ENCODE measurements at places on chromosomes 6 and 20.

DNA sequence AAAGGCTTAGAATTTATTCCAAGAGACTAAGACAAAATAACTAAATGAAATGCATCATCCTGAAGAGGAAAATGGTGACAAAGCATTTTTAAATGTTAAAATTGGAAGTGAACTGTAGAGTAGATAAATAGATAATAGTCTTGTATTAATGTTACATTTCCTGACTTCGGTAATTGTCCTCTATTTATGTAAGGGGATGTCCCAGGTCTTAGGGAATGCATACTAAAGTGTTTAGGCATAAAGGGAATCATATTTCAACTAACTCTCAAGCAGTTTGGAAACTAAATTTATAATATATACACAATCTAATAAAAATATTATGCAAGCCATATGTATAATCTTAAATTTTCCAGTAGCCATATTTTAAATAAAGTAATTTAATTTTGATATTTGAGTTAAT, 159.3 kb downstream of the WDR27 start:
- DNase-seq, result no peak

GRCh38 chr6:119077391-119077642, 1.1 kb downstream of the FAM184A start:
- DNase-seq, result no peak

GRCh38 chr20:17843246-17844132, 125.1 kb downstream of the SNX5 start:
- peak; percentile 92 for DNase-seq

DNA sequence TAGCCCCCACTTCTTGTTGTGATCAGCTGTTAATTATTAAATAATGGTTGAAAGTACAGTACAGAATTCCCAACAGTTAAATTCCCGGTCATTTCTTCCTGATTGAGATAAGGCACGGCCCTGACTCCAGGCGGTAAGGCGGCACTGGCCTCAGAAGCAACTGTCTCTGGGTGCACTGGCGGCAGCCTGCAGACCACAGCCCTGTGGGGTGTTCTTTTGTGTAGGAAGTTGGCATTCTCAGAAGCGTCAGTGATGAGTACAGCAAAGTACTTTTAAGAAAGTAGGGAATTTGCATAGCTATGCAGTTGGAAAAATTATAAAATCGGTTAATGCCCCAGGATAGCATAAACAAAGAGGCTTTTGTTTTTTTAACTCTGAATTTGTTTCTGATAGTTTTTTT, 50.5 kb downstream of the SAMD5 start:
- no peak for DNase-seq

- DNase-seq, result peak; percentile 78
Measured at GRCh38 chr6:119426619-119427018, 77.1 kb upstream of the MAN1A1 start.

DNA sequence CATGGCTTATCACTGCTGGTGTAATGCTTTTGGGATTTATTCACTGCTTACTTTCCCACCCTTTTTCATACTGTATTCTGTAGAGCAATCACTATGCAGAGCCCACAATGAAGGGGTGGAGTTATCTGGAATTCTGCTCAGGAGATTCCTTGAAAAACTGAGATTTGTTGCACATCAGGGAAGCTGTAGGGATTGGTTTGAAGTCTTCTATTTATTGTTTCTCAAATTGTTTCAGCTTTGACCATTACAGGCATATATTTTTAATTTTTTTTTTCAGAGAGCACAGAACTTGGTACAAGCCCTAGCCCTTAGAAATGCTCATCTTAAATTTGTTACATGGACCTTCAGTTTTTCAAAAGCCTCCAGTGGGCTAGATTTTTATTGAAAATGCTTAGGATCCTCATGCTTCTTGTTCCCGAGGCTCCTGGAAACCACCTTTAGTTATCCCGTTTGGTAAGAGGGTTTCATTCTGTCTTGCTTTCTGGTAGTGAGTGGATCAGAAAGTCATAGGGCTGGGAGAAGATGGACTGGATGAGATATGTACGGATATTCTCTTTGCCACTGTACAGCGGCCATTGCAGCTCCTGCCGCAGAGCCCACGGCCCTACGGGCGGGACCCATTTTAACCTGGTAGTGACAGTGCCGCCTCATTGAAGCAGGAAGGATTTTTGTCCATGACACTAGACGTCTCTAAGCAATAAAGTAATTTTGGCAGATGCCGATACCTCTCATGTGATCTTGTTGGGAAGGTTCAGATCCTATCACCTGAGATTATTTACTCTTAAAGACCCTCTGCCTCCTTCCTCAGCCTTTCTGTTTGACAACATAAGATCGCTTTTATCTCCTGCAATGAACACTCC, 45.3 kb upstream of the ZNF184 start:
- no peak for DNase-seq

GRCh38 chr20:56411759-56412472, at the start of gene CASS4:
CASS4 (plus strand) TSS chr20:56412260; CDS start chr20:56412459, 199 bp downstream.
- peak; percentile 19 for DNase-seq

DNA sequence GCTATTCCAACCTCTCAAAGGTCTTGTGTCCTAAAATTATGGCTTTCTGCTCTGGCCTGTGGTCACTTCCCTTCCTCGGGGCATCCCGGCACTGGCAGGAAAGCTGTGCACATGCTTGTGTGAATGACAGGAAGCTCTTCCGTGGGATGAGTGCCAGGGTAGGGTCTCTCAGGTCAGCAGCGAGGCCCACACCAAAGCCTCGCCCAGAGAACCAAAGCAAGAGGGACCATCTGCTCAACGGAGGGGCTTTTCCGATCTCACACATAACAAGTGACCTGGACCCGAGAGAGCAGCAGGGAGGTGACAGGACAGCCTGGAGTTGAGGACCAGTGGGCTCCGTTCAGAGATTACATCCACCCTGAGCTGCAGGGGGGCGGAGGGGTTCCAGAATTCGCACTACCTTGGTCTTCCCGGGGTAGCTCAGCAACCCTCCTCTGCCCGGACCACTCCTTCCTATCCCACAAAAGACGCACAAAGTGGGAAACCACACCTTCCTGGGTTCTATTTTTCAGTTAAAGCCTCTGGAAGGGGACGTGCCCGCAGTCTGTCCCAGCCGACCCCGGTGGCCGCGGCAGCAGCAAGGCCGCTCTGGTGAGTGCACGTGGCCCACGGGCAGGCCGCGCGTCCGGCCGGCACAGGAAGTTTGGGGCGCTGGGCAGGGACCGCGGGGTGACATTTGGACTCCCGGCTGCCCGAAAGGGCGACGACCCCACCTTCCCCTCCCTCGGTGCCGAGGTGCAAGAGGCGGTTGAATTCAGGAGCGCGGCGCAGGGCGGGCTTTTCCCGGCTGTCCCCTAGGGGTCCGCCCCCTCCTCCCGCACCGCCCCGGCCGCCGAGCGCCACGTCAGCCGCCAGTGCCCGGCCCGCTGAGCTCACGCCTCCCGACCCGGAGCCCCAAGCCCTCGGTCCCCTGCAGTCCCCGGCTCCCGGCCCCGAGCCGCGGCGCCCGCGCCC, 988 bp downstream of the TXNDC5 start:
- DNase-seq, result peak; percentile 58

DNA sequence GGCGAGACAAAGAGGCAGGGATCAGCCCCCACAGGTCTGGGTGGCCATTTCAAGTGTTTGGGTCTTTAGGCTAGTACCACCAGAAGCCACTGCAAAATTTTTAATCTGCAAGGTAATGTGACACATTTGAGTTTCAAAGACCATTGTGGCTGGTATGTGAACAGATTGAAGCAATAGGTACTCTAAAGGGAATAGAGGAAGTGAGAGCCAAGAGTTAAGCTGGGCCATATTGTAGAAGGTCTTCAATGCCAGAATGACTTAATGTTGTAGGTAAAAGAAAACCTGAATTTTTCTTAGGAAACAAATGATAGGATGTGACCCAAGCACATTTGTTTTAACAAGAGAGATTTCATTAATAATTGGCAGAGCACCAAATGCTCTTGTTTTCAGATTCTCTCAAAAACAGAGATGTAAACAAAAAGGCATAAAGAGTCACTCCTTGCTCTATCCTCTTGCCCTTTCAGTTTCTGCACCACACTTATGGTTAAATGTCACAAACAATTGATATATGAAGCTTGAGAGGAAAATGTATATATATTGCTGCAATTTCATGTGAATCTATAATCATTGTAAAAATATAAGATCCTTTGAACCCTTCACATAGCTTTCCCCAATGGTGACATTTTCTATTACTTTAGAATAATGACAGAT, 307.1 kb upstream of the PLN start:
- DNase-seq, result no peak

GRCh38 chr6:165805636-165806035, 142.6 kb upstream of the PDE10A start:
- DNase-seq, result no peak

GRCh38 chr20:19952392-19952791, 64.8 kb upstream of the NAA20 start:
- no peak for DNase-seq

GRCh38 chr6:25324066-25324762, 45.0 kb downstream of the CARMIL1 start:
- peak; percentile 13 for DNase-seq

GRCh38 chr6:131586543-131586942, 13.5 kb downstream of the ARG1 start:
- DNase-seq, result peak; percentile 2

GRCh38 chr6:84460491-84460890, 233.0 kb upstream of the CEP162 start:
- DNase-seq, result no peak

GRCh38 chr6:138417493-138418117, 13.6 kb downstream of the HEBP2 start:
- DNase-seq, result no peak

- peak; percentile 42 for DNase-seq
Measured at GRCh38 chr6:116461932-116462885, 1.0 kb downstream of the CALHM6 start.

- DNase-seq, result no peak
Measured at GRCh38 chr6:152575161-152575560, 62.0 kb downstream of the SYNE1 start.

DNA sequence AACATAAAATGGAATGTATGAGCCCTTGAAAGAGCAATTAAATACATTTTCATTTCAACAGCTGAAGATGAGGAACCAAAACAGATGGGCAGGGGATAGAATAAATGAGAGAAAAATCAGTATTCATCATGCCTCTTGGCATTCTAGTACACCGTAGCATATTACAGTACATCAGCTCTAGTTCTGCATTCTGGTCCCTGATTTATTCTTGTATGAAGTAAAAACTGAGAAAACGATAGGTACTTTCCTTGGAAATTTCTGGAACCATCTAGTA, 349.4 kb downstream of the ARHGAP18 start:
- no peak for DNase-seq

- DNase-seq, result no peak
Measured at GRCh38 chr6:100475554-100476320, 11.0 kb upstream of the SIM1 start.

DNA sequence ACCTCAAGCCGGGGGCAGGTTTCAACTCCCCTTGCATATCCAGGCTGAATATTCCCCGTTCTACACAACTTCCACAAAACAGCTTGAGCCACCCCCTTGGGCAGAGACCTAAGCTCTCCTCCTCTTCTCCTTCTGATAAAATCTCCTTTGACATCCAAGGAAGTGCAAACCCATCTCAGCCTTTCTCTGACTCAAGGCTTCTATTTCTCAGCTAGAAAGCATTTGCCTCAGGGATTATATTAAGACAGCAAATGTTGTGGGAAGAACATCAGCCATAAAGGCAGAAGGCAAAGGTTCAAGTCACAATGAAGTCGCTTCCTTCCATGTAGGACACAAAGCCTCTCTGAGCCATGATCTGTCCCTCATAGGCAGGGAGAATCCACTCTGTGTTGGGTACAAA, 386.6 kb upstream of the ARID1B start:
- no peak for DNase-seq

- DNase-seq, result peak; percentile 65
Measured at GRCh38 chr6:149137594-149137993, 179.9 kb upstream of the TAB2 start.

DNA sequence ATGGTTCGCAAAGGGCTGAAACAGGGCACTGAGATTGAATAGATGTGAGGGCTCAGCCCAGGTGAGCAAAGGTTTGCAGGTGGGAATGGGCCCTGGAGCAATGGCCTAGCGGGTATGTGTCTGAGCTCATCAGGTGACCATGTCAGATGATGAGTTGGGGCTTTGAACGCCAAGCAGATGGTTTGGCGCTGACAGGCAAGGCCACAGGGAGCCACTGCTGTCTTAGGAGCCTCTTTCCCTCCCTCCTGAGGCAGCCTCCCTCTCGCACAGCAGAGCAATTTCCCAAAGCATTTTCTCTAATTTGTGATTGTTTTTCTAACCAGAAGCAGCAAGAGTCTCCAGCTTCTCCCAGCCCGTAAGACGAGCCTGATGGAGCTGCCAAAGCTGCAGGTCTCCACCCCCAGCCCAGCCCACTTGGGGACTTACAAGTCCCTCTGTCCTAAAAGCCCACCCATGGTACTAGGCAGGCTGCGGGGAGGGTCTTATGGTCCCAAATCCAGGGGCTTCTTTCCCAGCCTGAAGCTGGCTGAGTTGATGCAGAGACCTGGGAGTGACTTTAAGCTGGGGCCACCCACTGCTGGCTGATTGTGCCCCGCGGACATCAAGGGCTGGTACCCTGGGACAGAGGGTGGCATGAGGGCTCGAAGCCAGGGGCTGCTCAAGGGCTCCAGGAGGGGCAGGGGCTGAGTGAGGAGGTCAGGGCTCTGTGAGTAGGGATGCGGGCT, 11.6 kb downstream of the CDH22 start:
- DNase-seq, result no peak

- no peak for DNase-seq
Measured at GRCh38 chr6:139381216-139381865, 6.9 kb upstream of the CITED2 start.

- peak; percentile 13 for DNase-seq
Measured at GRCh38 chr6:15355683-15356099, 109.8 kb downstream of the JARID2 start.

GRCh38 chr6:37051138-37052026, 45.9 kb downstream of the FGD2 start:
- peak; percentile 66 for DNase-seq

DNA sequence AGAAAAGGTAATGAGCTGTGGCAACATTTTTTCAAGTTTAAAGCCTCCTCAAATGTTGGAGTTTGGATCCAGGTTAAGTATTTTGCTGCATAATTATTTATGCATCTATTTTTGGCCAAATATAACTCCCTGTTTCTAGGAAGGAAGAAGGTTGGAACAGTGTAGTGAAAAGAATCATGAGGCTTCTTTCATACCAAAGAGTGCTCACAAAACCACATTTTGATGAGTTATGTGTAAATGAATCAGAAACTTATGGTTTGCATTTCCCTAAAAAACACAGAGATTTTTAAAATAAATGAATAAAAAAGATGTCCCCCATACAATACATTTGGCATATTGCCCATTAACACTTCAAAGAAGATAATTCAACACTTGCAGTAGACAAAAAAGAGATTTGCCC, 246.9 kb upstream of the PRDM1 start:
- peak; percentile 21 for DNase-seq

DNA sequence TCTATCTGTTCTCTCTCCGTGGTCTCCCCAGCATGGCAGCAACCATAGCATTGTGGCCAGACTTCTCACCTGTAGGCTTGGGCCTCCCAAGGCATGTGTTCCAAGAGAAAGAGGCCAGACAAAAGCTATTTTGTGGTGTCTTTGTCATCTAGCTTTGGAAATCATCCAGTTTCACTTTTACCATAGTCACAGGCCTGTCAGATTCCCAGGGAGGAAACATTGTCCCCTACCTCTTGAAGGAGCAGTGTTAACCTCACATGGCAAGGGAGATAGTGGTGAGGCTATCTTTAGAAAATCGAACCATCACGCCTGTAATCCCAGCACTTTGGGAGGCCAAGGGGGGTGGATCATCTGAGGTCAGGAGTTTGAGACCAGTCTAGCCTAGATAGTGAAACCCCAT, 42.3 kb upstream of the RALGAPA2 start:
- DNase-seq, result no peak

- DNase-seq, result no peak
Measured at GRCh38 chr20:12557224-12557623, 451.5 kb upstream of the SPTLC3 start.
